ENCODE measurements at places on chromosomes 6 and 20.

- no peak for DNase-seq
Measured at GRCh38 chr20:46151936-46152335, 33.8 kb downstream of the CD40 start.

GRCh38 chr6:80528115-80528514 lies 421.6 kb downstream of the BCKDHB start:
- no peak for DNase-seq

DNA sequence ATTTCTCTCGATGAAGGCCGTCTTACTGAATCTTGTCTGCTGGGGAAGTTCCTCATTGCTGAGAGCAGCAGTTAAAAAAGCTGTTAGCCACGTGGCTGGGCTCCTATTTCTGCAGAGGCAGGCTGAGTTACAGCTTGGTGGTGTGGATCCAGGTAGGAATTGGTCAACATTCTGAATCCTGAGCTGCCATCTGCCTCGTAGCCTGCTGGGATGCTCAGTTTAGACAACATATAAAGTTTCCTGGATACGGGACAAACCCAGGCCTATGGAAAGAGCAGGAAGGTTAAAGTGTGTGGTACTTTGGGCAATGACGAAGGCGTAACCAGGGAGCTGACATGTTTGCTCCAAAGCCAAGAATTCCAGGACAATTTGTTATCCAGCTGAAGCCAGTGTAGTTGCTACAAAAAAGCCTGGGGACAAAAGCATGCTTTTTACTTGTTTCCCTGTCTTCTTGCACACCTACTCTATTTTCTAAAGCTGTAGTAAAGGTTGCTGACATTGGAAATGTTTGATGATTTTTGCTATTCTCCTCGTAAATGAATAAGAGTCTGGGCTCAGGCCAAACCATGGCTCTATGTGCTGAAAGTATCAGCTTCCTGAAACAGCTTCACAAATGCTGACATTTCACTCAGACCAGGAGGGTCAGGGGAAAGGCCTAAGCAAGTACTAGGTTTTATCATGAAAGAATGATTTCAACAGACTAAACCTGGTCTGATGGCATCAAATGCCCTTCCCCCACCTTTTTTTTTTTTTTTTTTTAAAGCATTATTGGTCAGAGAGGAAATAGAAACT lies 12.4 kb upstream of the MYLK2 start:
- no peak for DNase-seq

- no peak for DNase-seq
Measured at GRCh38 chr20:8421981-8422380, 289.9 kb downstream of the PLCB1 start.

GRCh38 chr6:11062715-11063114 lies 18.6 kb upstream of the ELOVL2 start:
- DNase-seq = no peak

- no peak for DNase-seq
Measured at GRCh38 chr20:58048096-58048702, 180.3 kb downstream of the ANKRD60 start.

GRCh38 chr6:154367336-154367735 lies 10.7 kb upstream of the IPCEF1 start:
- DNase-seq = no peak

- peak; percentile 46 for DNase-seq
Measured at GRCh38 chr6:26123675-26123946, 36.4 kb downstream of the HFE start.

- no peak for DNase-seq
Measured at GRCh38 chr6:167996424-167997199, 859 bp upstream of the KIF25 start.

DNA sequence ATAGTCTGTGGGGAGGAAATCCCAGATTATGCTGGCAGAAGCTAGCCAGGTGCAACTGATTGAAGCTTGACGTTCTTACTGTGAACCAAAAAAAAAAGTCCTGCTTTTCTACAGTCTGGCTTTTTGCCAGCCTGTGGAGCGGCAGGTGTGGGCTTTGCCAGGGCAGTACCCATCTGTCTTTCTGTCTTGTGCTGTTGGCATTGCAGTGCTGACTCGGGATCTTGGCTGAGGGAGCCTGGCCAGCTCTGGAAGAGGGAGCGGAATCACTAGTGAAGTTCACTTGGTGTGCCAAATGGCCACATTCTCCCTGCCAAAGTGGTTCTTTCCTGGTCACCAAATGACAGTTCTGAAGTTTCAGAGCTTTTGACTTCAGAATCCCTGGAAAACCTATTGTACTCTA lies 5.0 kb downstream of the KIF3B start:
- DNase-seq = no peak

- DNase-seq = no peak
Measured at GRCh38 chr20:22663528-22664025, 79.2 kb upstream of the FOXA2 start.

DNA sequence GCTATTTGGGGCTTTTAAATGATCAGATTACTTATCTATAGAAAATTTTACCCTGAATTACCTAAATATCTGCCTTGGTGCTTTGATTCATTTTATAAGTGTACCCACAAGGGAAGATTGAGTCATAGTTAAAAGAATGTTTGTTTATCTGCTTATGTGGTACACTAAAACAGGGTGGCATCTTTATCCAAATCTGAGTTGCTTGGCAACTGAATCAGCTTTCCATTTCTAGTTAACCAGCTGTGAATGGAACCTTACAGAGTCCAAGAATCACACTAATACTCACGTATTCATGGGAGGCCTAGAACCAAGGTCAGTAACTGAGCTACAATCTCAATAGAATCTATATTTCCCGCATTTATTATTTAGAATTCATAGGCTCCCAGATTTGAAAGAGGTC lies 44.0 kb upstream of the CAP2 start:
- DNase-seq = no peak

DNA sequence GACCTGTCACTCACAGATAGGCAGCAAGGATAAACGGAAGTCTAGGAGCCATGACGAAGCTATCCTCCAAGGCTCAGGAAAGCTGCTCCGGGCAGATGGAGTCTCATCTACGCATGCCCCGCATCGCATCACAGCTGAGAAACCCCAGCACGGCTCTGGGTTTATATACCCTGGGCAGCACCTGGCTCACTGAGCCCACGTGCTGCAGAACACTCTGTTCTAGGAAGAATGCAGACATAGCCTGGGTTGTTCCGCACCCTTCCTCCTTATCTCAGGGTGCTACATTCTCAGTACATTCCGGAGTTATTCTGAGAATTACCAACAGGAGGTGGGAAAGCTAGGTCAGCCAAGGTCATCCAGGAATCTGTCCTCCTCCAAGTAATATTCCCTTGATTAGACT lies 260.4 kb downstream of the CBLN4 start:
- DNase-seq = no peak
